ENCODE measurements at places on chromosomes 6 and 20. TPM values are rescaled to one million over a fixed set of nuclear protein-coding genes. Genes with fewer than 3 reads are reported as not detected.

GRCh38 chr20:10719740-10720385 lies 46.1 kb upstream of the JAG1 start:
- H3K36me3 ChIP-seq = no peaks in the 10 kb centered on the region
- H3K27me3 ChIP-seq = peaks cover 15% of the 10 kb centered on the region
- no peak for DNase-seq
- no peak overlapping the region for H3K27ac ChIP-seq
- peaks cover 11% of the 10 kb centered on the region for H3K4me1 ChIP-seq

DNA sequence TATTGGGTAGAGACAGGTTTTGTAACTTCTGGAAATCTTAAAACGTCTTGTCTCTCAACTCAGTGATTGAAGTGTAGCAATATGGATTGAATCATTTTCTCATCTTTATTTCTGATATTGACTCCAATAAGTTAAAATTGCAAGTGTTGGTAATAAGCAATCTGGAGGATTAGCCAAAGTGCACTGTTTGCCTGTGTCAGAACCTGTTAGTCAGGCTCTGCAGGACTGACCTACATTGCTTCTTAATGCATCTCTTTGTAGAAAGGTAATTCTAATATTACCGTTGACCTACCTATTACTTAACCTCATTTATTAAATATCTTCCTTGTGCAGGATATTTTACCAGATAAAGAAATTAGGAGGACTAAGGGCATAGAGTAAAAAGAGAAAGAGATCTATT lies 484.0 kb upstream of the CITED2 start:
- H3K27me3 ChIP-seq = no peaks in the 10 kb centered on the region
- H3K4me1 ChIP-seq = peaks cover 54% of the 10 kb centered on the region
- no peak for DNase-seq
- H3K4me3 ChIP-seq = no peak overlapping the region

GRCh38 chr6:168116975-168117899 lies 38.2 kb upstream of the FRMD1 start:
- no peak for DNase-seq
- no peaks in the 10 kb centered on the region for H3K36me3 ChIP-seq
- no peaks in the 10 kb centered on the region for H3K4me1 ChIP-seq
- no peaks in the 10 kb centered on the region for H3K27me3 ChIP-seq
- no peak overlapping the region for H3K27ac ChIP-seq
- no peak overlapping the region for H3K4me3 ChIP-seq

DNA sequence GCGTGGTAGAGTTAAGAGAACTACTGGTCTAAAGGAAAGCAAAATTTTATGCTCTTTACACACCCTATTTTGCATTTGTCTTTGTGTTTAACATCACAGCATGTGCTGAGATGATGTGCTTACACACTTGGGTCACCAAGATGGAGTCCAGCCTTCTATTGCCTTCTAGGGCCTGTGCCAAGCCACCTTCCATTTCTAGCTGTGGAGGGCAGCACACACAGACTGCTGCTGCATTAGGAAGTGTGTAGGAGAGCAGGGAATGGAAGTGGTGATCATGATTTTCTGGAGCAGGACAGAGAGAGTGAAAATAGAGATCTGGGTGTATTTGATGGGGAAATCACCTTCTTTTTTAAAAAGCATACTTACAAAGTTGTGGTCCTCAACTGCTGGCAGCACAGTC lies 191.6 kb downstream of the SOX4 start:
- H3K27ac ChIP-seq = no peak overlapping the region
- no peaks in the 10 kb centered on the region for H3K27me3 ChIP-seq
- H3K4me1 ChIP-seq = no peaks in the 10 kb centered on the region
- DNase-seq = no peak
- no peaks in the 10 kb centered on the region for H3K36me3 ChIP-seq

WASF1 gene
- 11.8 TPM for total RNA-seq

Measured in HFFc6 (cell line).